ENCODE measurements at places on chromosomes 7 and 10. TPM values are rescaled to one million over a fixed set of nuclear protein-coding genes. Genes with fewer than 3 reads are reported as not detected.

YKT6 gene
- 33.5 TPM for polyA plus RNA-seq

ITPRID1 gene
- polyA plus RNA-seq = 0.05 TPM

NPC1L1 gene
- polyA plus RNA-seq = 0.03 TPM

FBXL13 gene
- polyA plus RNA-seq = 1.3 TPM

HOXA6 gene
- not detected for polyA plus RNA-seq

EPO gene
- 0.97 TPM for polyA plus RNA-seq

GAD2 gene
- polyA plus RNA-seq = 0.86 TPM

SORCS1 gene
- 2.9 TPM for polyA plus RNA-seq

RNLS gene
- 5.7 TPM for polyA plus RNA-seq

GIMAP7 gene
- polyA plus RNA-seq = not detected

GRM8 gene
- polyA plus RNA-seq = 1.7 TPM

MOSPD3 gene
- polyA plus RNA-seq = 23.5 TPM

TEX36 gene
- not detected for polyA plus RNA-seq

NAT16 gene
- polyA plus RNA-seq = 0.57 TPM

GRM3 gene
- 0.79 TPM for polyA plus RNA-seq

FZD1 gene
- 0.34 TPM for polyA plus RNA-seq
